ENCODE measurements at places on chromosomes 7 and 10.

GRCh38 chr7:64908358-64908757, 5.3 kb downstream of the ZNF273 start:
- DNase-seq = no peak

- no peak for DNase-seq
Observed at GRCh38 chr7:7505915-7506314, 29.8 kb downstream of the COL28A1 start.

DNA sequence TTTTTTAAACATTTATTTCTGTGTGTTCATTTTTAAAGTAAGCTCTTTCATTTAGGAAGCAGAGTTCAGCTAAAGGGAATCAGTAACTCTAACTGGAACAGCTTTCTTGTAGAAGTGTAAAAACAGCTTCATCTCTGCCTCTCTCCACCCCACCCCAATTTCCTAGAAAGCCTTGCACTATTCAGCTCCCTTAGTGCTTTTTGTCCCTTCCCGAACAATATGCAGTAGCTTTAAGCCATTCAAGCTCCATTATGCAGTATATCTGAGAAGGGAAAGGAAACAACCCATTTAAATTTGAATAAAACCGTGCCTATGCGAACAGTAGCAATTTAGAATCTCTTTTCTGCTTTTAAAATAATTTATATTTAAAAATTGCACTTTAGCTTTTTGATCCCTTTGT, 134.5 kb downstream of the TRIL start:
- no peak for DNase-seq

- DNase-seq = no peak
Observed at GRCh38 chr10:48199580-48200377, 74.7 kb downstream of the FRMPD2 start.

DNA sequence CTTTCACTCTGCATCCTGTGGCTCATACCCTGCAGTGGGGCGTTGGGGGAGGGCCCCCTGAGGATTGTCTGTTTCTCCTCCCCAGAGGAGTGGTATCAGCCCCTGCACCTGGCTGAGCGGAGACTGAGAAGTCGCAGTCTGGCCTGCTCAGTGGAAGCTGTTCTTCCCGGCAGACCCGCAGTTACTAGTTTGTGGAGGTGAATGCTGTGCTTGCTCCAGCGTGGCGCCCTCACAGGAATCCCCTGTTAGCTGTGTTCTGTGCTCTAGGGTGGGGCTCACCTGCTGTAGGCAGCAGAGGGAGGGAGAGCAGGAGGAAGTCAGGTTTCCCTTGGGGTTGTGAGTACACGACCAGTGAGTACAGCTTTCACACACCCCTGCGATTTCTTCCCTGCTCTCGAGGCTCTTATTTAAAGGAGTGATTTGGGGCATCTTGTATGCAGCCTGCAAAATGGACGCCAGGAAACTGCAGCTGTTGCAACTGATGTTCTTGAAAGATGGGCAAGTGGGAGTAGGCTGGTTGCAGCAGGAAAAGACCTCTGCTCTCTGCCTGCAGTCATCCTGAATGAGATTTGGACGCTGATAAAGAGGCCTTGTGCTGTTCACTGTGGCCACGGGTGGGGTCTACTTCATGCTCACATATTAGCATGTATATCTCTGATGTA, 66.4 kb downstream of the HK1 start:
- DNase-seq = no peak

GRCh38 chr10:69383558-69383957, 33.2 kb downstream of the TACR2 start:
- DNase-seq = no peak

DNA sequence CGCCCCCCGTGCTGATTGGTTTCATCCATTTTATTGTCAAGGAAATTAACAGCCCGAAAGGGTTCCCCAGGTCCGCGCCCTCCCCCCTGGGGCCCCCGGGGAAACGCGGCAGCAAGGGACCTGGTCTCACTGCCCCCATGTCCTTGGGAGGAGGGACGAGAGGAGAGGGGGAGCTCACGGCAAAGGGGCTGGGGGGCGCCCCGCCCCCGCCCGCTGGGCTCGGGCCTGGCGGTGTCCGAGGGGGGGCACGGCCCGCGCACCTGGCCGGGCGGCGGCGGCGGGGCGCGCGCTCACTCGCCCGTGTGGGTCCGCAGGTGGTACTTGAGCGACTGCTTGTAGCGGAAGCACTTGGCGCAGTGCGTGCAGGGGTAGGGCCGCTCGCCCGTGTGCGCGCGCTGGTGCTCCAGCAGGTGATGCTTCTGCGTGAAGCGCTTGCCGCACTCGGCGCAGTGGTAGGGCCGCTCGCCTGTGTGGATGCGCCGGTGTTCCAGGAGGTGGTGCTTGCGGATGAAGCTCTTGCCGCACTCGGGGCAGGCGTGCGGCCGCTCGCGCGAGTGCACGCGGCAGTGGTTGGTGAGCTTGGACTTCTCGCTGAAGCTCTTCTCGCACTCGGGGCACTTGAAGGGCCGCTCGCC, 29.3 kb downstream of the ZNF777 start:
- no peak for DNase-seq

GRCh38 chr10:42975558-42976340, 101.1 kb upstream of the RET start:
- no peak for DNase-seq

DNA sequence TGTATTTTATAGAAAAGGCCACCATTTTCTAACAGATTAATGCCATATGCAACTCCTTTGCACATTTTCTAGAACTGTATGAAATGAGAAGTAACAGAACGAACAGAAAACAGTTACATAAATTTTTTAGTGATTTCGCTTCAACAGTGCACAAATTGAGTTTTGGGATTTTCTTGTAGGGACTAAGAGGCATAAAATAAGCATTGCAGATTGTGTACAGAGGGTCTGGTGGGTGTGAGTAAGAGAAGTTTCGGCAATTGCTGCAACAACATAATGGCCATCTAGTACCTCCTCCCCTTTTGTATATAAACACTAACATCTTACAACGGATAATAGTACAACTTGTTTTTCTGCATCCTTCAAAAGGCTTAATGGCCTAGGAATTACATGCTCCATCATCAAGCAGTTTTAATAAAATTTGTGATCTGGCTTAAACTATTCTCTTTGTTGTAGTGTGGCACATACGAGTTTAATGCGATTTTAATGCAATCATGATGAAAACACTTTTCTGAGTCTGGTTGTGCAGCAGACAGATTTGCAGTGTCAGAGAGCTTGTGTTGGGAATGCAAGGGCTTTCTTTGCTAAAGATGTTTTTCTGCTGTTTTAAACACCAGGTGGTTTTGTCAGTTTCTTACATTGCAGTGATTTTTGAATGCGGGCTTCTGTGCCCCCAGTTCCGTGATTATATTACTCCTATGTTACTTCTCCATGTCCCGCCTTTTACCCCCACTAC, 2.9 kb downstream of the GLCCI1 start:
- DNase-seq = no peak

- no peak for DNase-seq
Observed at GRCh38 chr7:24728503-24729364, 28.5 kb downstream of the GSDME start.

DNA sequence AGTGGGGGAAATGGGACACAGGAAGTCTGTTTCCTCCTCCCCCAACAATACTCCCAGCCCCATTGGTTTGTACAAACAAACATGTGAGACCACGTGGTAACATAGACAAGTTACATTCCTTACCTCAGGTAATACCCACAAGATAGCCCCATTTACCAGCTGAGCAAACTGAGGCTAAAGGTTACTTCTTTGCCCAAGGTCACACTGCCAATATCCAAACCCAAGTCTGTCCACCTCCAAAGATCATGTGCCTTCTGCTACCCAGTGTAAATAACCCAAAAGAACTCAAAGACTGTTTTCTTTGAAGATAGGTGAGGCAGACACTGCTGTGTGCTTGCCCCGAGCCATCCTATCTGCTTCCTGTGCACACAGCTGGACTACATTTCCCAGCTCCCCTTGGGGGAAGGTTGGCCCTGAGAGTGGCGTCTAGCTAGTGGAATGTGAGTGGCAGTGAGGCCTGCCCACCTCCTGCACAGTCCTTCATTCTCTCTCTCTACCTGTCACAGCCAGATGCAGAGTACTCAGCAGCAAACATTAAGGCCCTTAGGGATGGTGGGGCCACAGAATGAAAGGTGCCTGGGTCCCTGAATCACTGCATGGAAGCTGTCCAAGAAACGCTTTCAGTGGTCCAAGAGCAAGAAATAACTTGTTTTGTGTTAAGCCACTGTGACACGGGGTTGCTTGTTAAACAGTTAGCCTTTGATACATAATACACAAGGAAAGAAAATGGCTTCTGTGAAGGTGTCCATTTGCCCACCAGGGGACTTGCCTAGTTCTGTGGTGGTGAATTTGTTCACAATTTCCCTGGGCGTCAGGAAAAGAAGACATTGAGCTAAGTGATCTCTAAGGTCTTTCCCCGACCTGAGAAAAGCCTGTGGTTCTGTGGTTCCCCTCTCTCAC, 257.7 kb upstream of the NFE2L3 start:
- DNase-seq = no peak

DNA sequence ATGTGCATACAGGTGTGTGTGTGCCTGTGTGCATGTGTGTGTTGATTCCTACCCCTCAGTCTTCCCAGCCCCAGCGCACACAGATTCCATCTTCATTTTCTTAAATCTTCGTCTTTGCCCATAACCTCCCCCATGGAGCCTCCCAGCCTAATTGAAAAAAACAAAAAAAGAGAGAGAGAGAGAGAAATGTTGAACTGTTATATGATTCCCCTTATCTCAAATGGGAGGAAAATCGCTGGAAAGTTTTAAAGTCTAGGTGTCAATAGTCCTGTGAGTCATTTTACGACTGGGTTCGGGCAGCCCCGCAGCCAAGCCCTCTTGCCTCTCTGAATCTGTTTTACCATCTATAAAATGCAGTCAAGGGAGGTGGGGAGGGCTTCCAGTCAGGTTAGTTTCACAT, 60.9 kb downstream of the SPOCK2 start:
- no peak for DNase-seq

GRCh38 chr10:59971915-59972314, 65.6 kb upstream of the CCDC6 start:
- DNase-seq = no peak

DNA sequence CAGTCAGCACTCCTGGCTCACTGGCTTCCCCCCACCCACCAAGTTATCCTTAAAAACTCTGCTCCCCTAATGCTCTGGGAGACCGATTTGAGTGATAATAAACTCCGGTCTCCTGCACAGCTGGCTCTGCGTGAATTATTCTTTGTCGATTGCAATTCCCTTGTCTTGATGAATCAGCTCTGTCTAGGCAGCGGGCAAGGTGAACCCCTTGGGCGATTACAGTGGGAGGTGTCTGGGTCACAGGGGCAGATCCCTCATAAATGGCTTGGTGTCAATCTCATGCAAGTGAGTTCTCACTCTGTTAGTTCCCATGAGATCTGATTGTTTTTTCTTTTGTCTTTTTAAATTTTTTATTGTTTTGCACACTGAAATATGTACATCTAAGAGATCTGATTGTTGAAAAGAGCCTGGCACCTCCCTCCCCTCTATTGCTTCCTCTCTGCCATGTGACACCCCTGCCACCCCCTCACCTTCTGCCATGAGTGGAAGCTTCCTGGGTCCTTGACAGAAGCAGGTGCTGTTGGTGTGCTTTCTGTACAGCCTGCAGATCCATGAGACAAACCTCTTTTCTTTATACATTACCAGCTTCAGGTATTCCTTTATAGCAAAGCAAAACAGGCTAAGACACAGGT, 20.5 kb downstream of the OTUD1 start:
- DNase-seq = no peak

DNA sequence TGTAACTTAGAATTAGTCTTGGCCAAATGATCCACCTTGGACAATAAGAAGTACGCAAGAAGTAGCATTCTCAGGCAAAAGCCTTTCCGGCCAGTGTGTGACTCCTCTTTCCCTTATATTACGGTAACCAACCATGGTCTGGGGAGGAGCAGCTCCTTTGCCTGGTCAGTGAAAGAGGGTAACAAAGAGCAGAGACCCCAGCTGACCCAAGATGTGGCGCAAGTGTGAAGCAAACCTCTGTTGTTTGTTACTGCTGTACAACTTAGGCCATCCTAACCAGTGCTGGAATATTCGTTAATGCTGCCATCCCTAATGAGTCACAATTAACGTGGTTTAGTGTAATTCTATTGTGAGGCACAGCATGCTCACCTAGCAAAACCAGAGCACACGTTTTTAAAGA, 44.0 kb downstream of the HIPK2 start:
- no peak for DNase-seq

- DNase-seq = no peak
Observed at GRCh38 chr10:62636825-62637248, 167.7 kb upstream of the ADO start.

GRCh38 chr10:110857265-110858171, 14.2 kb upstream of the PDCD4 start:
- DNase-seq = peak; percentile 75

DNA sequence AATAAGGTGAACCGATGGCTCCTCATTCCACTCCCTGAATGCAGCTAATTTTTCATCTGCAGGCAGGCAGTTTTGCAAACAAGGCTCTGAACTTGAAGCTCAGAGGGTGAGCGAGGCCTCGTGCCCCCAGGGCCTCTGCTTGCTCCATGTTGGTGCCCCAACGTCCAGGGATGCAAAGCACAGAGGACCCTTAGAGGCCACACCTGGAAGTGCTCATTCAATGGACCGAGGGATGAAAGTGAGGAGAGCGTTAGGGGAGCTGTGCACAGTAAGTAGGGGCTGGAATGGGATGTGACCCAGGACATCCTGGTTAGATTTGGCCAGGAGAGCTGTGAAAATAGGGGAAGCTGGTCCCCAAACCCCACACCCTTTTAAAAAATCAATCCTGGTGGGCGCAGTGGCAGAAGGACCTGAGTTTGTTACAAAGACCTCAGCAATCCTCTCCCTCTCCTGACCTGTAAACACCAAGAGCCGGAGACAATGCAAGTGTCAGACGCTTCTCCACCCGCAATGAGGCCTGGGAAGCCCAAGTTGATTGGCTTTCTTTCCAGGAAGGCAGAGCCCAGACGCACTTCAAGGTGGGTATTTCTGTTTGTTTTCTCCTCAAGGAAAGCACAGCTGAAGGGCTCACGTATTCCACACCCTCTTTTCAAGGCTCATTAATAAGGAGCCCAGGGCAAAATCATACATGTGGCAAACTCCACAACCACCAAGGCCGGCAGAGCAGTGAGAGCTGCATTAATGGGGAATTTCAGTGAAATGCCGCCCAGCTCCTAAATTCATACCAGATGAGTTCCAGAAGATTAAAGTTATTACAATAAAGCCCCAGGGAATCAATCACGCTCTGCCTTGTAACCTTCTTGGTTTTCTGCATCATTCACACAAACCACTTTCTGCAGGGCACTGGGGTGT, 14.1 kb upstream of the CXCL12 start:
- DNase-seq = no peak

DNA sequence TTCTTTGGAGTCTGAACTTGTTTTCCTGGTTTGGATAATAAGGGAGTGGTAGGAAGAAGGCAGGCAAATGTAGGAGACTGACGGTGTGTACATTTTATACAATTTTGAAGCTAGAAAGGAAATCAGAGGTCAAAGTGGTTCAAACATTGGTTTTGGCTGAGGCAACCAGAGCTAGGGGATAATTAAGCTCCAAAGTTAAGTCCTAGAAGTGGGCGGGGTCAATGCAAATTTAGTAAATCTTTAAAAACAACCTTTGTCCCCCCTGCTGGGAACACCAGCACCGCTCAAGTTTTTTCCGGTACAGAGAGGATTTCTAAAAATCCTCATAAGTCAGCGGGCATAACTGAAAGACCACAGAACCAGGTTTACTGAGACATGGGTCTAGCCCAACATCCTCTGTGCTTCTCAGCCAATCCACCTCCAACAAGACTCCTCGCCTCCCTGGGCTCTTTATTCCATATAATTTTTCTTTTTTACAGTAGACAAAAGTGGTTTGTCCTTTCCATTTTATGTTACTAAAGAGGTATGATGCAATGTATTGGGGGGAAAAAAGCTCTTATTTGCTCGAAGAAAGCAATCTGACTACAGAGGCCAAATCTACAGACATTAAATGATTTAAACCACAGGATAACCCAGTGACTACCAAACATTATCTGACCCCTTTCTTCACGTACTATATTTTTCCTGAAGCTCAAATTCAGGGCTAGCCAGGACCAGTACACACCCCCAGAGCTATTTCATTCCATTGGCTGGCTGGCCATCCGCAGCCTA, 1.6 kb downstream of the GLUD1 start:
- DNase-seq = no peak

Measured in NCI-H2107 (cell line).